ENCODE measurements at places on chromosomes 5 and 9.
A peak's percentile ranks its signal among the peaks of the same experiment; 100 is the strongest.

- DNase-seq: no peak
These were observed 148.1 kb upstream of the DMRT1 start for GRCh38 chr9:693201-694091.

- DNase-seq: no peak
These were observed 405.3 kb downstream of the TLE4 start for GRCh38 chr9:79977074-79977435.

GRCh38 chr5:82334856-82335255, 56.7 kb upstream of the RPS23 start:
- no peak for DNase-seq

DNA sequence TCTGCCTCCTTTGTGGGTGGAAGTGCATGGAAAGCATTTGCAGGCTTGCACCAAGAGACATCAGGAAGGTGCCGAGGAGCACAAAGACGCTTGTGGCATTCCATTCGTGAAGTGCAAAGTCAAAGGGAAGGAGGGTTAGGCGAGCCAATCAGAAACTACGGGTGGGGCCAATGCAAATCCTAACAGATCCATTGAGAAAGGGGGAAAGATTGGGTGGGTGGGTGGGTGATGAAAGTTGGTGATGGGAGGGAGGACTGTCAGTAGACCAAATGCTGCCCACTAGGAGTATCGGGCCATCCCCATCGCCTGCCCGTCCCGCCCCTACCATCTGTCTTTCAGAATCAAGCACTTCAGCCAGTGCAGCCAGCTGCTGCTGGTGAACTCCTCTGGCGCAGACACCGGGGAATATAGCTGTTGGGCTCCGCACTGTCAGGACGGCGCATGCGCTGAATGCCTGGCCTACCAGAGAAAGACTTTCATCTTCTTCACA, 17.1 kb upstream of the ANXA6 start:
- peak; percentile 40 for DNase-seq

- DNase-seq: peak; percentile 85
These were observed 28.9 kb upstream of the LPCAT1 start for GRCh38 chr5:1552521-1553255.

GRCh38 chr5:113723021-113723420, 209.5 kb downstream of the YTHDC2 start:
- DNase-seq: no peak

DNA sequence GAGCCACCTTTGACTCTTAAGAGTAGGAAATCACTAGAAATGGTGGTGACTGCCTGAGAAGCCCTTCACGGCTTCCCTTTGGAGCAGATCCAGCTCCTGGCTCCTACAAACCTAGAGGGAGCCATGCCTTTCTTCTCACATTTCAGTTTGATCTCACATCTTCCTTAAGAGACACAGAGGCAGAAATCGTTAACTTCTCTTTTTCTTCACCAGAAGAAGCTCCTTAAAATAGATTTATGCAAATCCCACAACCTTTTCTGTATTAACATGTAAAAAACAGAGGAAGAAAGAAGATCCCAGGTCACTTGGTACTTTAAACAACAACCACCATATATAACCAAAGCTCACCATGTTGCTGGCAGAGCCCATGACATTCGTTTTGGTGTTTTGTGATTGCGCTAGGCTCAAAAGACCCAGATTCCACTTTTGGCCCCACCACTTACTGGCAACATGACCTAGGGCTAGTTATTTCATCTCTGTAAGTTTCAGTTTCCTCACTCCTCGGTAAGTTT, 29.6 kb downstream of the PAX5 start:
- no peak for DNase-seq

DNA sequence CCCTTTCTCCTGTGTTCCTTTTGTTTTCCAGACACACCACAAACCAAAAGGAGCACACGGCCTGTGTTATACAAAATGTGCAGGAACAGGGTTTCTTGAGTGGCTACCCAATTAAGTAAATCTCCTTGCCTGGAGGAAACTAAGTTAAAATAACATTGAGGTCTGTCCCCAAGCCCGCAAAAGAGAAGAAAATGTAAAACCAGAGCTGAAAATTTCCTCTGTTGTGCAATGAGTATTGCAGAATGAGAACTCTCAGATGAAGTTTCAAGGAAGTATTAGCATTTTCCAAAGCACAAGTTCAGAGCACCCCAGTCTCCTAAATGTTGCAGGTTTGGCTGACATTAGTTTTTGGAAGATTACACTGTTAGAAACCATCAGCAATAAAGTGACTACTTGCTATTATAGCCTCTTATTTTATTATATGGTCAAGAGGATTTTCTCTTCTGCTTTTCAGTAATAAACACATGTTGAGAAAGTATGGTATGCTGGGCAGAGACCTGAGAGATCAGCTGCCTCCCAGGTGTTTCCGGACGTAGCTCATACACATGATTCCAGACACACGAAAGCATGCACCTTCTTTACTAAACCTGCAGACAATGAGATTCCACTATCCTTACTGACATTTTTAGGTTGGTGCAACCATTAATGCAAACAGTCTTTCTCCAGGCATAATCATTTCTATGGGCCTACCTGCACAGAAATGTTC, 161.3 kb downstream of the SNCAIP start:
- no peak for DNase-seq

DNA sequence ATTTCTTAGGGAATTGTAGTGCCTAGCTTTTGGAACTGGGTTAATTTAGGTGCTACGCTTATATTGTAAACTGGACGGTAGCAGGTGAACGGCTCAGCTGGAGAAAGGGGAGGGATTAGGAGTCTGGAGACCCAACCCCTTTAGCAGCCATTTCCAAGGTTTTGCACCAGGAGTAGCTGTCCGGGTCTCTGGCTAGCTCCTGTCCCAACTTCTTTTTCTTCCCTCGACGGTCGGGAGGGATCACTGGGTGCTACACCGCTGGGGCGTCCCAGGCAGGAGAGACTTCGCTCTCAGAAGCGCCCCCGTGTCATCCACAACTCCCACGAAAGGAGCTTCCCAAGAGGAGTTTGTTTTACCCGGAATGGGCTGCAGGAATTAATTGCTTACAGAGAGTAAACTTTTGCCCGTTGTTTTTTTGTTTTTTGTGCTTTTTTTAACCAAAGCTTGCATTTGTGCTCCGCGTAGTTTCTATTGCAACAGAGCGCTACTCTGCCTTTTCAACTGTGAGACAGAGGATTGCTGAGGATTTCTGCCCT, 1640.9 kb upstream of the C9orf72 start:
- DNase-seq: peak; percentile 90

GRCh38 chr5:142281966-142282365, 42.9 kb downstream of the SPRY4 start:
- DNase-seq: no peak

GRCh38 chr9:129080298-129080600, 662 bp upstream of the DOLPP1 start:
- no peak for DNase-seq

DNA sequence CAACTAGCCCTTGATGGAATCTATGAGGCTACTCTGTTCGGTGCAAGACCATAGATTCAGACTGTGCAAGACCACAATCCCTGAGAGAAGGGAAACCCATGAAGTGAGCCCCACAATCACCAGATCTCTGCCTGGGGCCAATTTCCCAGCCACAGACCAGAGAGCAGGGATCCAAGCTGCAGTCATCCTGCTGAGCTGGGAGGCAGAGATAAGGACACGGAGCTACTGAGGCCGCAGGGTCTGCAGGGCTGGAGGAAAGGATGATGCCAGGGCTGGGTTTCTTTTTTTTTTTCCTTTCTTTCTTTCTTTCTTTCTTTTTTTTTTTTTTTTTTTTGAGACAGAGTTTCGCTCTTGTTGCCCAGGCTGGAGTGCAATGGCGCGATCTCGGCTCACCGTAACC, 47.7 kb upstream of the FUBP3 start:
- no peak for DNase-seq

DNA sequence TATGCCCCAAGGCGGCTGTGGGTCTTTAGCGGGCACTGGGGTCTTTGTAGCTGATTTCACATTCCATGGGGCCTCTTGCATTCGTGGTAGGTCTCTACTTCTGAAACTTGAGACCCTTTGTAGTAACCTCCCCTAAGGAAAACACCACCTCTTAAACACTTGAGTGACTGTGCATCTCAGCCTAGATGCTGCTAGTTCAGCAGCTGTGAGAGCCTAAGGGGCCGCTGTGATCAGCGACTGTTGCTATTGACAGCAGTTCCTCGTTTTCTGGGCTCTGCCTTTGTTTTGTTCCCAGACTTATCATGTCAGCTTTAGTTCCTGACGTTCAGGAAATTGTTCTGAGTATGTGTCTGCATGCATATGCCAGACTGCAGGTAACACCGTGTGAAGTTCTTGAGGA, 171.2 kb downstream of the HSPA4 start:
- no peak for DNase-seq

DNA sequence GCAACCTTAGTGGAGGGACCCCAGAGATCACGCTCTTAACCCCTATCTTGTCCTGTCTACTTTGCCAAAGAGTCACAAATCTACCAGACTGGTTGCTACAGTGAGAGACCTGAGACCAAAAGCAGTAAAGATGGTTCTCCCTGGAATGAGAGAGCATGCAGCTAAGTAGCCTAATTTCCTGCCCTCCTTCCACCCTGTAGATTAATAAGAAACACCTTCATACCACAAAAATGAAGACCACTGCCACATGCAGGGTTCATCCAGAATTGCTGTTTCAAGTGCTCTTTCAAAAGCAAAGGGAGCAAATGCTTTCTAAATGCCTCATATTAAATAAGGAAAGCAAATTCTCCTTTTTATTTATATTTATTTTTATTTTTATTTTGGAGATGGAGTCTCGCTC, 119.1 kb downstream of the UGCG start:
- no peak for DNase-seq

GRCh38 chr5:100311806-100312205, 223.4 kb upstream of the FAM174A start:
- DNase-seq: no peak

DNA sequence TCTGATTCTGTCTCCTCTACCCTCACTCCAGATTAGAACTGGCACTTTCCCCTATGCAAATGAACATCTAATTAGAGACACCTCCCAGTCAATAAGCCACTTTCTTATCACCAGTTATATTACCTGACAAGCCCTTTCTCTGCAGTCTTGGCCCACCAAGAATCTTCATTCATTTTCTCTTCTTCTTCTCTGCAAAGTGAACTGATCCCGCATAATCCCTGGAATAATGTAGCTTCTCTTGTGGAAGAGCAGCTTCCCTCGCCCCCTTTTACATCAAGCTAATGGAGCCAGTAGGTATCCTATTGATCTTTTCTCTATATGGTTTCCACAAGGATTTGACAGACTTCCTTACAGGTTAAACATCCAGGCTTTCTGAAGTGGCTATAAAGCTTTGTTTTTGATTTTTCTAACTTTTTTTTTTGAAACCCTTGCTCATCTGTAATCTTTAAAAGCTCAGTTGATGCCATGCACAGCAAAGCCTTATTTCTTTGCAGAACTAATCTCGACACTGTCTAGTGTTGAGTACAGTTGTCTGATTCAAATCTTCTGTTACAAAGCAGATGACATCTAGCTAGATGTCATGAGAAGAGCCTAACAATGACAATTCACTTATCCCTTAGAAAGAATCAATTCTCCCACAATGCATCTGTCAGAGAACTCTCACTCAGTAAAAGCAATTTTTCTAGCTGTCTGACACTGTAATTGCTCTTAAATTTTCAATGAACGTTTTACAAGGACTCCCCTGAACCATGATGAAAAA, 281.4 kb downstream of the ISL1 start:
- DNase-seq: no peak

GRCh38 chr9:136554870-136555269, 9.0 kb upstream of the NOTCH1 start:
- DNase-seq: no peak

DNA sequence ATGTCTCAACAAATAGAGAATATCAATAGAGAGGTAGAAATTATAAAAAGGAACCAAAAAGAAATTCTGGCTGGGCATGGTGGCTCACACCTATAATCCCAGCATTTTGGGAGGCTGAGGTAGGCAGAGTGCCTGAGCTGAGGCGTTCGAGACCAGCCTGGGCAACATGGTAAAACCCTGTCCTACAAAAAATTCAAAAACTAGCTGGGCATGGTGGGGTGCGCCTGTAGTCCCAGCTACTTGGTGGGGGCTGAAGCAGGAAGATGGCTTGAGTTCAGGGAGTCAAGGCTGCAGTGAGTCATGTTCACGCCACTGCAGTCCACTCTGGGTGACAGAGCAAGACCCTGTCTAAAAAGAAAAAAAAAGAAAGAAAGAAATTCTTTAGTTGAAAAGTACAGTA, 24.9 kb downstream of the IPPK start:
- no peak for DNase-seq

DNA sequence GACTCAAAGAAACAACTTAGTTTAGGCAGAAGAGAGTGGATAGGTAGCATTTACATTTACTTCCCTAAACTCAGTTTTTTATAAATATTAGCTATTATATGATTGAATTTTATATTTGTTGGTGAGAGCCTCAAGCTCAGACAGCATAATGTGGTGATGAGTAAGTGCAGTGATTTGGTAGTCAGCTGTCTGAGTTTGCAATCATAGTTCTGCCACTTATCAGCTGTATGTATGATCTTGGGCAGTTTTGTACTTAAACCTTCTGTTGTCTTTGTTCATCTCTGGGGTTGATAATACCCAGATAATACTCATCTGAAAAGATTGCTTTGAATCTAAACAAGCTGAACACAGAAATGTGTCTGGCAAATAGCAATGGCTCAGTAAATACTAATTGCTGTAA, 108.8 kb downstream of the ANXA1 start:
- no peak for DNase-seq

DNA sequence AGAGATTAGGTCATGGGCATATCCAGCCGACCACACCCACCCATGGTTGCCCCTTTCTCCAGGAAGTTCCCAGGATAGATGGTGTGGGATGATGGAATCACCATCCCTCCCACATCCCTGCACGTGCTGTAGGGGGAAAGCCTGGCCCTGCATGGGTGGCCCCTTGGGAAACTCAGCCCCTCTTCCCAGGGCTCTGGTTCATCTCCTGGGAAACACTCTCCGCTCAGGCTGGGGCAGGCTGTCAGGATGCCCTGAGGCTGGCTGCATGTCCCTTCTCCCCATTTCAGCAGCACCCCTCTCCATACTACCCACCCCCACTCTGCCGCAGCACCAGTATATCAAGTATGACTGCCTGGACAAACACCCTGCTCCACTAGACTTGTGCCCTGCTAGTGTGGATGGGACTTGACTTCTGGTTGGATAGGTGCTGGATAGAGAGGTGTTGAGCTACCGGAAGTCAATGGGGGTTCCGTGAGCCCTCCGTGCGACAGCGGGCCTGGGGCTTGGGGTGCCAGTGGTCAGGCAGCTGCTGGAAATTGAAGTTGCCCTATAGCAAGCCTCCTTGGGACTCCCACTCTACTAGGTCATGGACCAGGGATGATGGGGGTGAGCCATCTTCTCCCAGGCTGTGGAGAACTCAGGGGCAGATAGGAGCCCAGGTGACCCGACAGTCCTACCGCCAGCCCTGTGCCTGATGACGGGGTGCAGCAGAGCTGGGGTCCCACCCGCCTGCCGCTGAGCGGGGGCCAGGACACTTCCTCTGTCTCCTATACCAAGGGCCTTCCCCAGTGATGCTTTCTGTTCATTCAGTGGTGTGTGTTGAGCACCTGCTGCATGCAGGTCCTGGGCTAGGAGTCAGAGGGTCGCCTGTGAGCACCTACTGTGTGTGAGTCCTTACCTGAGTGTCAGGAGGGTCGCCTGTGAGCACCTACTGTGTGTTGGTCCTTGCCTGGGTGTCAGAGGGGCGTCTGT, 69.4 kb upstream of the COL5A1 start:
- no peak for DNase-seq

GRCh38 chr9:136441191-136441680, 1.6 kb upstream of the INPP5E start:
- DNase-seq: no peak
